ENCODE measurements at places on chromosomes 16 and 17.

GRCh38 chr16:11398136-11398535 is 52.9 kb downstream of the RMI2 start:
- DNase-seq: no peak

GRCh38 chr17:60091109-60091508 is 12.4 kb upstream of the HEATR6 start:
- DNase-seq: no peak

- no peak for DNase-seq
These were observed 193.2 kb upstream of the AXIN2 start for GRCh38 chr17:65754630-65755029.

DNA sequence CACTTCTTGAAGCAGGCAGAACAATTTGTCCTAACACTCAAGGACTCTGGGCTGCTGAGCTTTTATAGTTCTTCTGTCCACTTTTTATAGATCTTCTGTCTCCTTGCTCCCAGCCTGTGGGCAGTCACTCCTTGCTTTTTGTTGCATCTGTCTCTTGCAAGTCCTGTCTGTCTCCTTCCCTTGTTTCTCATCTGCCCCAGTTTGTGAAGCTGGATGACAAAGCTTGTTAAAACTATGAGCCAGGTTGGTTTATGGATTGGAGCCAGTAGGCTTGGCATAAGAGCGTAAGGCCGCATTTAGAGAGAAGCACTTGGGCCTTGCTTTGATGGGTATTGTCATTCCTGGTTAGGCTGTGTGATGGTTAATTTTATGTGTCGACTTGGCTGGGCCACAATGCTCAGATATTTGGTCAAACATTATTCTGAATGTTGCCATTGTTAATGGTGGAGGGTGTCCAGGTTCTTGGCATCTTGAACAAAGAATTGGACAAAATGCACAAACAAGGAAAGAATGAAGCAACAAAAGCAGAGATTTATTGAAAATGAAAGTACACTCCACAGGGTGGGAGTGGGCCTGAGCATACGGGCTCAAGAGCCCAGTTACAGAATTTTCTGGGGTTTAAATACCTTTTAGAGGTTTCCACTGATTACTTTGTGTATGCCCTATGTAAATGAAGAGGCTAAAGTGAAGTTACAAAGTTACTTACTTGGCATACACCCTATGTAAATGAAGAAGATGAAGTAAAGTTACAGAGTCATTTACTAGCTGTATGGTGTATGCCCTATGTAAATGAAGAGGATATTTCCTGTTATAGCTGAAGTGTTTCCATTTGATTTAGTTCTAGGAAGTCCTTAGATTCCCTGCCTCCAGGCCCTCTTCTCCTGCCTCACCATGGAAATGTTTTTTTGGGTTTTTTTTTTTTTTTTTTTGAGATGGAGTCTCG is 8.0 kb upstream of the CPPED1 start:
- DNase-seq: no peak

- DNase-seq: no peak
These were observed 90.3 kb downstream of the YPEL2 start for GRCh38 chr17:59421722-59422121.

DNA sequence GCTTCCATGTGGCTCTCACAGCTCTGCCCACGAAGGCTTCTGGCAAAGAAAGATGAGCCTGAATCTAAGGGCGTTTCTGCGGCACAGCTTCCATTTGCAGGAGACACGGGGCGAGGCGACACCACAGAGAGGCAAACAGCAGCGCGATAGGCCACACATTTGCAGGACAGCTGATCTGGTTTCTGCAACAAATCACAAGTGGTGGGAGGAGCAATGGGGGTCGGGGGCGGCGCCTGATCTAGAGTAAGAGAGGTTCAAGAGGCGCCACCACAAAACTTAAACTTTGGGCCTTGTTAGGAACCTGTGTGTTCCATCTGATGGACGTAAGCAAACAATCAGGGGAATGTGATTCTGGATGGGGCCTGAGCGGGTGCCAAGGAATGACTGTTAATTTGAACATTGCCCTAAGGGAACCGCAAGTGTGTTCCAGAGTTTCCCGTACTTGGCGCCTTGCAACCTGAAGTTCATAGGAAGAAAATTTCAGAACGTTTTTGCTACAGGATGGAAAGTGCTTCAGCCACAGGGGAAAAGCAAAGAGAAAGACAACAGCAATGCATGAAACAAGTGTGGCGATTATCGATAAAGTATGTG is 18.9 kb upstream of the ENPP7 start:
- no peak for DNase-seq

- DNase-seq: peak; percentile 23
These were observed 47.8 kb upstream of the NUFIP2 start for GRCh38 chr17:29341726-29342125.

GRCh38 chr16:28182801-28183200 is 29.0 kb downstream of the XPO6 start:
- no peak for DNase-seq

DNA sequence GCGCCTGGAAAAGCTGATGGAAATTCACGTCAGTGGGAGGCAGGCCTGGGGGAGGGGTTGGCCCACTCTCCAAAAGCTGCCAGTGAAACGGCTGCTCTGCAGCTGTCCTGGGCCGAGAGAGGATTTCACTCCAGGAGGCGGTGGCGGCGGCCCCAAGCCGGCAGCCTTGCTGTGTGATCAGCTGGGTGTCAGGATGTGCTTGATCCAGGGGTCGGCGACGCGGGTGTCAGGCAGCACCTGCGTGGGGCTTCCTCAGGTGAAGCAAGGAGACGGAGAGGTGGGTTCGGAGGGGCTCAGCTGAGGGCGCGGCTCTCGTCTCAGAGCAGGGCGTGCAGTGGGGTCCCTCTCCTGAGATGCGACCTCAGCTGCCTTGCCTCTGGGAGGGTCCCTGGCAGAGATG is 7.0 kb downstream of the CBFA2T3 start:
- DNase-seq: no peak

DNA sequence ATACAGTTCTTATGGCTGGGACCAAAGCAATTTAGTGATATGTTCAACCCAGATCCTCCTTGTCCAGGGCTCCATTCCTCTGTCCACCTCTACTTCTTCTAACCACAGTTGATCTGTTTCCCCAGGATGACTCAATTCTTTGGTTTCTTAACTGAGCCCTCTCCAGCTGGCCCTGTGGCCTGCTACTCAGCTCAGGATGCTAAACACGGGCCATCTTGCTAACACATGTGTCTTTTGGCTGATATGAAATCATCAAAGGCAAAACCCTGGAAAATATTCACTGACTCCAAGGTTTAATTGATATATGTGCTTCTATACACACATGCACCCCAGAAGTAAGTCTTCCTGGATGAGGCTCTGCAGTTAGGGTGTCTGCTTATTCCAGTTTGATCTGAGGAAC is 43.8 kb downstream of the SHISA6 start:
- no peak for DNase-seq

GRCh38 chr16:28623172-28623711 is 13.4 kb upstream of the SULT1A1 start:
- DNase-seq: no peak

GRCh38 chr16:50532576-50532975 is 15.6 kb upstream of the NKD1 start:
- DNase-seq: no peak

DNA sequence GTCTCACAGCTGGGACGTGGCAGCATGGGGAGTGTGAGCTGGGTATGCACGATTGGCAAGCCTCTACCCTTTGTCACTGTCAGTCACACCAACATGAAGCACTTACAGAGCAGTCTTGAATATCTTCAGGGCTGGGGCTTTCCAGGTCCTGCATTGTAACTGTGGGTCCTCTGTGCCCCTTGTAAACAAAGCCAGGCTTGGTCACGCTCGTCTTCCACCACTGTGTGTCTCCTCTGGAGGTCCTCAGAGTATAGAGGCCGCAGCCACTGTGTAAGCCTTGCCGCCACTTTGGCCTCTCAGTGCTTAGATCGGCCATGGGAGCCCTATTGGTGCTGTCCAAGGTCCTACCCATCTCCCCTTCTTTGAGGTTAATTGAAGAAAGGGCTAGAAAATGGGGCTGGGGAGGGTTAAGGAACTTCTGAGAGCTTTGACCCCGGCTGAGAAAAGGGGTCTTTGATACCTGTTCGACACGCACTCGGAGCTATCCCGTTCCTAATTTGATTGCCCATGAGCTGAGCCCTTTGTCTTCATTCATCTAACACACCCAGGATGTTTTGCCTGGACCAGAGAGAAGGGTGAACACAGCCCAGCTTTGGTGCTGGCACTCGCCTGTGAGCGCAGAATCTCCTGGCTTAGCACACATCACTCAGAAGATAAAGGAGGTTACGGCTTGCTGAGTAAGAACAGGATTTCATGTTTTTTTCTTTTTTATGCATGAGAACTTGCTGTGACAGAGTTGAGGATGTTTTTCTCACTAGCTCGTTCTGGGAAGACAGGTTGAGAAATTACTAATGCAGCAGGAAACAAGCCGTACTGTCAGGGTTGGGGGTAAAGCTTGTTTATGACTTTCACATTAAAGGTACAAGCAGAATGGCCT is 267.9 kb downstream of the CPPED1 start:
- DNase-seq: no peak

DNA sequence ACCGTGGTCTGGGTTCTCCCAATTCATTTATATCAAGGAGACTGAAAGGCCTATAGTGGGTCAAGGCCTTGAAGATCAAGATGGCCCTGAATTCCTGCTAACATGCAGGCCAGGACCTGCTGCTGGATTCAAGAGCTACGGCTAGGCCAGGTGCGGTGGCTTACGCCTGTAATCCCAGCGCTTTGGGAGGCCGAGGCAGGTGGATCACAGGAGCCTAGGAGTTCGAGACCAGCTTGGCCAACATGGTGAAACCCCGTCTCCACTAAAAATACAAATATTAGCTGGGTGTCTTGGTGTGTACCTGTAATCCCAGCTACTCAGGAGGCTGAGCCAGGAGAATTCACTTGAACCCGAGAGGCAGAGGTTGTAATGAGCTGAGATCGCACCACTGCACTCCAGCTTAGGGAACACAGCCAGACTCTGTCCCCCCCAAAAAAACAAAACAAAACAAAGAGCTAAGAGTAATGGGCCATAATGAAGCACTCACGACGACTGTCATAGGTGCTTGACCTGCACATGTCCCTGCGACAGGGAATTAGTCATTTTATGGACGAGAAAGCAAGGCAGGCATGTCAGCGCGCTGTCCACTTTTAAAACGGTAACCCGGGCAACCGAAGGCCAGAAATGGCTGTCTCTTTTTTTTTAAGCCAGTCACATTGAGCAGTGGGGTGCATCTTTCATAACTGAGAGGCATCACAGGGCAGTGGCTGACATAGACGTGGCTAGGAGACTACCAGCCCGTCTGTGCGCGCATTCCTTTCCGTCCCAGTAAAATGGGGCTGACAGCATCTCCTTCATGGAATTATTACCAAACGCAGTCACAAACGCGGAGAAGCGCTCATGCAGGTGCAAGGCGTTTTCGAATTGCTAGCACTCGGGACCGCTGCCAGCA is 1.0 kb upstream of the FBRS start:
- DNase-seq: no peak

DNA sequence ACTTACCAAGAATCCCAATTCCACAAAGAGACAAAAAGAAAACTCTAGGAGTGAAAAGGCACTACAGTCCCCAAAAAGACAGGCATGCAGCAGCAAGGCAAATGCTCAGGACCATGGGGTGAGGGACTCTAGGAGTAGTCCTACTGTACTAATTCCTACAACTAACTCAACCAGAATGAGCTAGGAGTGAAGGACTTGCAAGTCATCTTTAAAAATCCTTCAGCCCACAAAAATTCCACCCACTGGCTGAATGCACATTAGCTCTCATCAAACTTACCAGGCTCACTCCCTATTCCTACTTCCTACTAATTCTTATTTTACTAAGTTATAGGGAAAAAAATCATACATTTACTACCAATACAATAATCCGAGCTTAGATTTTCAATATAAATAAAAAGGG is 141.7 kb upstream of the C17orf78 start:
- no peak for DNase-seq

DNA sequence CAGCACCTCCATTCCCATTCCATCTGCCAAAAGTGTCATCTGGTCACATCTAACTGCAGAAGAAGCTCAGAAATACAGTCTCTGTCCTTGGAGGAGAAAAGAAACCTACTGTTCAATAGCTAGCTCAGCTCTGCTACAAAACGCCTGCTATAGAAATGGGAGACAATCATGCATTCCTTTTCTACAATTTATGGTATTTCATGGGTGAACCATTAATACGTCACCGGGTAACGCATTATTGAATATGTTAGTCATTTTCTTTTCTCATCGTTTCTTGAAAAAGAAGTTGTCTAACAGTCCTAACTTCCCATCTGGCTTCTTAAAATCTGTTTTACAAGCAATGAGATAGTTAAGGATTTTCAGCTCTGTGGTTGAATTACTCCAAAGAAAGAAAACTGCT is 496.7 kb upstream of the RBFOX1 start:
- no peak for DNase-seq

Data from fibroblast of skin of right quadriceps (primary cell).